ENCODE measurements at places on chromosomes 6 and 20.
A peak's percentile ranks its signal among the peaks of the same experiment; 100 is the strongest.

- no peak overlapping the region for H3K4me3 ChIP-seq
- peaks cover 21% of the 10 kb centered on the region for H3K4me1 ChIP-seq
- peak overlapping the region; percentile 42 for H3K27ac ChIP-seq
- no peaks in the 10 kb centered on the region for H3K27me3 ChIP-seq
- H3K36me3 ChIP-seq, result no peaks in the 10 kb centered on the region
Measured at GRCh38 chr6:108920751-108921150, 72.5 kb downstream of the ARMC2 start.

GRCh38 chr6:130128326-130128725 is 94.4 kb downstream of the SAMD3 start:
- no peak overlapping the region for H3K4me3 ChIP-seq
- DNase-seq, result no peak
- no peaks in the 10 kb centered on the region for H3K27me3 ChIP-seq
- peaks cover 32% of the 10 kb centered on the region for H3K4me1 ChIP-seq

- H3K4me3 ChIP-seq, result no peak overlapping the region
- H3K4me1 ChIP-seq, result no peaks in the 10 kb centered on the region
- no peaks in the 10 kb centered on the region for H3K27me3 ChIP-seq
Measured at GRCh38 chr6:118277631-118278030, 270.5 kb upstream of the PLN start.

- no peak overlapping the region for H3K4me3 ChIP-seq
- no peaks in the 10 kb centered on the region for H3K27me3 ChIP-seq
- H3K27ac ChIP-seq, result peak overlapping the region; percentile 10
- H3K36me3 ChIP-seq, result peaks cover 39% of the 10 kb centered on the region
Measured at GRCh38 chr6:56572788-56573471, 69.8 kb downstream of the DST start.

DNA sequence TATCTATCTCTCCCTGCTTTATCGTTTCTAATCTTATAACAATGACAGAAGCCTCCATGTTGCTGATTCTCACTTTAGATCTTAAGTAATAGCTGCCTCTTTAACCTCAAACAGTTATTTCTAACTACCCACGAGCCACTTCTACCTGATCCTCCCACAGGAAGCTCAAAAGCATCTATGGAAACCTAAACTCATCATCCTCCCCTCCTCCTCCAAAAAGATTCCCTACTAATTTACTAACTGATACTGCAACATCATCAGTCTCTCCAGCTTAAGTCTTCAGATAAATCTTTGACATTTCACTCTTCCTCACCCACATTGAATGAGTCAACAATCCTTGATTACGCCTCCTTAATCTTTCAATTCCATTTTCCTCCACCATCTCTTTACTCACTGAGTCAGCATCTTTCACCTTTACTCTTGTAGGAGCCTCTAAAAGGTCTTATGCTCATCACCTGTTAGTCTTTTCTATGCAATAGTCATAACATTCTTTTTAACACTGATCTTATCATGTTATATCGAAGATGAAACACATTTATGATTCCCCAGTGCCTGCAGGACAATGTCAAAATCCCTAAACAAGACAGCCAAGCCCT is 526.7 kb upstream of the CDH4 start:
- no peaks in the 10 kb centered on the region for H3K4me1 ChIP-seq
- H3K27ac ChIP-seq, result no peak overlapping the region
- no peaks in the 10 kb centered on the region for H3K36me3 ChIP-seq
- DNase-seq, result no peak
- H3K27me3 ChIP-seq, result no peaks in the 10 kb centered on the region
- no peak overlapping the region for H3K4me3 ChIP-seq

DNA sequence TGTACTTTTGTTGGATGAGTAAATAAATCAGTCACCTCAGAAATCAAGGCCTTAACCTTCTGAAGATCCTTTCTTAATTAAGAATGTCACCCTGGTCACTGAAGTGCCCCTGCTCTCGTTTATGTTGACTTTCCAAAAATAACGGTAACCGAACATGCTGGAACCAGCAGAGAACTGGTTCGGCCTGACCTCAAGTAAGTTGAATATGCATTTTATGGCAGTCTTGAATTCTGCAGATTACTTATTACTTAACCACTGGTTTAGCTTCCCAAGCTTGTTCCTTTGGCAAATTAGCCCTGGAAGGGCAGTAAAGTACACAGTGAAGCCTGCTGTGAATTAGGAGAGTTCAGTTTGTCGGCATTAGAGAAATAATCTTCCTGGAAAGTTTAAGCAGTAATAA is 12.2 kb downstream of the MAPRE1 start:
- no peaks in the 10 kb centered on the region for H3K27me3 ChIP-seq
- H3K27ac ChIP-seq, result no peak overlapping the region
- peaks cover 23% of the 10 kb centered on the region for H3K4me1 ChIP-seq
- H3K36me3 ChIP-seq, result peaks cover 14% of the 10 kb centered on the region
- H3K4me3 ChIP-seq, result no peak overlapping the region
- no peak for DNase-seq

- H3K27ac ChIP-seq, result no peak overlapping the region
- no peak for DNase-seq
- peaks cover 4% of the 10 kb centered on the region for H3K4me1 ChIP-seq
- H3K4me3 ChIP-seq, result no peak overlapping the region
- no peaks in the 10 kb centered on the region for H3K27me3 ChIP-seq
Measured at GRCh38 chr6:16781348-16782169, 20.3 kb upstream of the ATXN1 start.

GRCh38 chr6:13700232-13700631 is 11.4 kb downstream of the RANBP9 start:
- no peaks in the 10 kb centered on the region for H3K27me3 ChIP-seq
- H3K4me1 ChIP-seq, result peaks cover 7% of the 10 kb centered on the region
- no peaks in the 10 kb centered on the region for H3K36me3 ChIP-seq
- H3K4me3 ChIP-seq, result no peak overlapping the region
- no peak overlapping the region for H3K27ac ChIP-seq

GRCh38 chr6:154350293-154350692 is 6.3 kb downstream of the IPCEF1 start:
- H3K4me1 ChIP-seq, result no peaks in the 10 kb centered on the region
- no peak overlapping the region for H3K27ac ChIP-seq
- H3K4me3 ChIP-seq, result no peak overlapping the region
- H3K36me3 ChIP-seq, result no peaks in the 10 kb centered on the region

DNA sequence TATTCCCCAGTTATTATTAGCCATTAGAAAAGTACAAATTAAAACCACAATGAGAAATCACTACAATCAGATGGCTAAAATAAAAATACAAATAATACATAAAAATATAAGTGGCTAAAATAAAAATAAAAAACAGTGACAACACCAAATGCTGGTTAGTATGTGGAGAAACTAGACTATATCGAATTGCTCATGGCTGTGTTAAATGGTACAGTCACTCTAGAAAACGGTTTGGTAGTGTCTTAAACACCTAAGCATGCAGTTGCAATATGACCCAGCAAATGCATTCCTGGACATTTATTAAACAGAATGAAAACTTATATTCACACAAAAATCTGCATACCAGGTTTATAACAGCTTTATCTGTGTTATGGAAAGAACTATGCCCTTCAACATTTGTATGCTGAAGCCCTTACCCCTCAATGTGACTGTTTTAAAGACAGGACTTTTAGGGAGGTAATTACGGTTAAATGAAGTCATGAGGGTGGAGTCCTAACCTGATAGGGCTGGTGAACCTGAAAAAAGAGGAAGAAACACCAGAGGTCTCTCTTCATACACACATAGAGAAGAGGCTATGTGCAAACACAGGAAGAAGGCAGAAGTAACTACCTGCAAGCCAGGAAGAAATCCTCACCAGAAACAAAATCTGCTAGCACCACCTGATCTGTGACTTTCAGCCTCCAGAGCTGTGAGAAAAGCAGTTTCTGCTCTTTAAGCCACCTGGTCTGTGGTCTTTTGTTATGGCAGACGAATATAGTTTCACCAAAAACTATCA is 84.9 kb downstream of the ASCC3 start:
- H3K27me3 ChIP-seq, result no peaks in the 10 kb centered on the region
- no peak overlapping the region for H3K4me3 ChIP-seq
- H3K4me1 ChIP-seq, result no peaks in the 10 kb centered on the region
- H3K36me3 ChIP-seq, result peaks cover 32% of the 10 kb centered on the region
- no peak for DNase-seq

DNA sequence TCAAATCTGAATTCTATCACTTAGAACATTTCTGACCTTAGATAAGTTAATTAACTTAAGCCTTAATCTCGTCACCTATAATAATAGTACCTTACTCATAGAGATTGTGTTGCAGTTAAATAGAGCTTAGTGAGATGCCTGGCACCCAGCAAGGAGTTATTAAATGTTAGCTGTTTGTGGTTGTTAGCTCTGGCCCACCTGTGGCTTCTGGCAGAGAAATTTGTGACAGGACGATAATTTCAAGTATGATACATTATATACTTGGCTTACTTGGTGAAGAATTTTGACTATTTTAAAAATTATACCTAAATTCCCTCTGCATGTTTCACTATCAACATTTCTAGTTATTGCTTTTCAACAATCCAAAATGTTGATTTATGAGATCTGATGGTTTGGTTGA is 102.9 kb upstream of the CEP162 start:
- no peaks in the 10 kb centered on the region for H3K36me3 ChIP-seq
- no peak for DNase-seq

GRCh38 chr6:144888621-144889020 is 603.5 kb downstream of the UTRN start:
- no peak for DNase-seq
- no peaks in the 10 kb centered on the region for H3K4me1 ChIP-seq
- H3K36me3 ChIP-seq, result no peaks in the 10 kb centered on the region
- H3K27me3 ChIP-seq, result no peaks in the 10 kb centered on the region
- H3K4me3 ChIP-seq, result no peak overlapping the region

- H3K36me3 ChIP-seq, result no peaks in the 10 kb centered on the region
- no peaks in the 10 kb centered on the region for H3K27me3 ChIP-seq
- H3K4me3 ChIP-seq, result no peak overlapping the region
- DNase-seq, result no peak
- no peaks in the 10 kb centered on the region for H3K4me1 ChIP-seq
Measured at GRCh38 chr6:36349240-36349639, 12.6 kb upstream of the BNIP5 start.

GRCh38 chr6:37552267-37552666 is 52.6 kb upstream of the CCDC167 start:
- H3K36me3 ChIP-seq, result no peaks in the 10 kb centered on the region
- no peak overlapping the region for H3K4me3 ChIP-seq
- peaks cover 14% of the 10 kb centered on the region for H3K4me1 ChIP-seq
- DNase-seq, result no peak

- H3K4me3 ChIP-seq, result no peak overlapping the region
- DNase-seq, result no peak
- H3K36me3 ChIP-seq, result no peaks in the 10 kb centered on the region
- H3K27ac ChIP-seq, result no peak overlapping the region
- H3K27me3 ChIP-seq, result no peaks in the 10 kb centered on the region
Measured at GRCh38 chr20:23118144-23118543, 32.0 kb upstream of the CD93 start.

DNA sequence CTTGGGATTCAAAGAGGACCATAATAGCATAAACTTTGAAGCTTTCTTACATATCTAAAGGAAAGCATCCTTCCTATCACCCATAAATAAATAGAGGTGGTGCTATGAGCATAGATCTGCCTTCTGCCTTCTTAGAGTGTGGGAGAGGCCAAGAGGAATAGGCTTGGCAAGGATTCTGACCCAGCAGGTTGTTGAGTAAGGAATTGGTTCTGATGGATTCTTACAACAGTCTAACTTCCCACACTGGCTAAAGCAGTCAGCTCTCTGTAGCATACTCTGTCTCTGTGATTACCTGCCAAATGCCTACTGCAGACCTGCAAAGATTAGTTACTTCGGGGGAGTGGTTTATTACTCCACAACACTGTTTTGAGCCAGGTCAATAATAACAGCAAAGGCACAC is 198.0 kb upstream of the RAB32 start:
- H3K36me3 ChIP-seq, result no peaks in the 10 kb centered on the region
- no peak for DNase-seq
- no peaks in the 10 kb centered on the region for H3K4me1 ChIP-seq
- no peak overlapping the region for H3K4me3 ChIP-seq

DNA sequence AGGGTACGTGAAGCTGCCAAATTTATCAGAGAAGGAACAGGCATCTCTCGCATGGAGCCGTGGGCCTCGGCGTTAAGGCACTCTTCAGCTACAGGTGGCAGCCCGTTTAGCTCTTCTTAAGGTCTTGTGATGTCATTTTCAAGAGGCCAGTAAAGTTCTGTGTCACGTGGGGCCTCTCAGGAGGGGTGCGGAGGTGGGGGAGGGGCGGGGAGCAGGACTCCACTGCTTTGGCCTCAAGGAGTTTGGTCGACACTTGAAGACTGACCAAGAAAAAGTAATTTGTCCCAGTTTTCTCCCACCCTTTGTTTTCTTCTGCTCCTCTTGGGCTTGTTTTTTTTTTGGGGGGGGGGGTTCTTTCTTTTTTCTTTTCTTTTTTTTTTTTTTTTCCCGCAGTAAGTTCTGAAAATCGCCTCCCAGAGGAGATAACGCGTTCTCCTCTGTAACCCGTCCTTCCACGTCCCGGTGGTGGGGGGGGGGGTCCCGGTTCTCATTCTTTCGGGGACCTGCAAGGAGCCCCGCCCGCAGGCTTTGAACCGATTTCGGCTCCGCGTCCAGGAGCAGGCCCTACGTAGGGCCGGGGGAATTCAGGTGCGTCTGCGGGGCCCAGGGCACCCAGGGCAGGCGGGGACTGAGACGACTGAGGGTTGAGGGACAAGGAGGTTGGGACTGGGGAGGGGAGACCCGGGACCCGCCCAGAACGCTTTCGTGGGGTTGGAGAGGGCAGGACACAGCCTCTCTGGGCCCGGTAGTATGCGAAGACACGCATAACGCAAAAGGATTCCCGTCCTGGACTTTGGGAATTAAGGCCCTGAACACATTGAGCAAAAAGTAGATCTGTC is 26.0 kb downstream of the GPX6 start:
- DNase-seq, result no peak
- H3K4me1 ChIP-seq, result no peaks in the 10 kb centered on the region
- H3K27me3 ChIP-seq, result peaks cover 74% of the 10 kb centered on the region
- H3K27ac ChIP-seq, result no peak overlapping the region
- H3K36me3 ChIP-seq, result no peaks in the 10 kb centered on the region

GRCh38 chr6:155894758-155895157 is 439.1 kb upstream of the NOX3 start:
- no peak overlapping the region for H3K27ac ChIP-seq
- H3K4me1 ChIP-seq, result no peaks in the 10 kb centered on the region
- no peaks in the 10 kb centered on the region for H3K27me3 ChIP-seq
- no peak for DNase-seq
- no peak overlapping the region for H3K4me3 ChIP-seq
